Retina (tissue), 1 donor: ENCODE measurements at places on chromosomes 6 and 20.

DNA sequence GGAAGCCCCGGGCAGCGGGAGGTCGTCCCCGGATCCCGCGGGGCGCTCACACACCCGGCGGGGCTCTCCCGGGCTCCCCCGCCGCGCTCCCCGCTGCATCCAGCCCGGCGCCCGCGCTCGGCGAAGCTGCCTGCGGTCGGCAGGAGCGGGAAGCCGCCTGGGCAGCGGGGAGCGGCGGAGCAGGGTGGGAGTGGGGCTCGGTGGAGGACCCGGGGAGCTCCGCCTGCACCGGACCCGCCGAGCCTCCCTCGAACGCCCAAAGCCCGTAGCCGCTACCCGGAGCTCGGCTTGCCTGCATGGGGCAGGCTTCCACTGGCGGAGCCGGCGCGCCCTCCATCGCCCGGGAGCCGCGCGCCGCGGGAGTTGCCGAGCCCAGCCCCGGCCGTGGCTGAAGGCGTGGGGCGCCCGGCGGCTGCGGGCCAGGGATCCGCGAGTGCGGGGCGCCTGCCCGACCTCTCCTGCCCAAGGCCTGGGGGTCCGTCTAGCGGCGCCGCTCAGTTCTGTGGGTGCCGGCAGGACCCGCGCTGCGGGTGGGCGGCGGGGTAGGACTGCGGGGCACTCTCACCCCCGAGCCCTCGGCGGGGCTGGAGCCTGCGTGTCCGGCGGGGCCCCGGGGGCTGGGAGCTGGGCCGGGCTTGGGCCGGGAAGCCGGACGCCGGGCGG, 671 bp downstream of the CDH4 start:
- peak; percentile 48 for DNase-seq

GRCh38 chr6:142932889-142933288, 12.1 kb downstream of the HIVEP2 start:
- DNase-seq = no peak

DNA sequence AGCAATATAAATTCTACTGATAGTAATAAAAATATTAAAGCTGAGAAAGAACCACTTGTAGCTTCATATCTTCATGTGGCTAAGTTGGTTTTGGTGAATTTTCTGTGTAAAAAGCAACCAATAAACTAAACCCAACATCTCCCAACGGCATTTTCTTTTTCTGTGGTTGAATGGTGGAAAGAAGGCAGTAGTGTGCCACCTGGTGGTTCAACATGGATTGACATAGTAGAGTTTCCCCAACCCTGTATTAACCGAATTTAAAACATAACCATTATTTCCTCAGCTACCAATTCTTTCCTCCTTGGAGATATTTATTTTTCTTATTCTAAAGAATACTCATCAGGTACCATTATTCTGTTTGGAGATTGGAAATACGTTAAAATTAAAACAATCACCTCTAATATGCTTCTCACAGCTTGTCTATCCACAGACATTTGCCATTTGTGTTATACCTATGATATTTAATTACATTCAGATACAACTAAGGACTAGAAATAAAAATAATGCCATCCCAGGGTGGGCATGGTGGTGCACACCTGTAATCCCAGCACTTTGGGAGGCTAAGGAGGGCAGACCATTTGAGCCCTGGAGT, 117.1 kb upstream of the EEF1E1 start:
- DNase-seq = peak; percentile 72

GRCh38 chr6:89494131-89494793, 61.3 kb downstream of the ANKRD6 start:
- no peak for DNase-seq

DNA sequence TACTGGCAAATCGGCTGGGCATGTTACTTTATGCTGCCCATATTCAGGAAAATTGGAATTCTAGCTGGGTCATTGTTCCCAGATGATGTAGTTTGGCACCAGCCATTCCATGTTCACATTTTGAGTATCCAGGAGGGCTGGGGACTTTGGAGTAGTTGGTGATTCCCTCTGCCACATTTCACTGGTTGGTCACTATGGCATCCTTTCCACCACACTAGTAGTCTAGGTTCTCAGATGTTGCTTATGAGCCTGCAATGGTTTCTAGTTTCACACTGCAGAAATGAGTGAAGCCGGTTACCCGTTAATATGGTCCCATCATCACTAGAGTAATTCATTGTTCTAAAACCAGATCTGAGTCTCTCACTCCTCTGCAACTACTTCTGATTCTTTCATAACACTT, 4.6 kb downstream of the PTPN1 start:
- no peak for DNase-seq

GRCh38 chr6:134870677-134871498, 79.0 kb downstream of the ALDH8A1 start:
- DNase-seq = no peak

DNA sequence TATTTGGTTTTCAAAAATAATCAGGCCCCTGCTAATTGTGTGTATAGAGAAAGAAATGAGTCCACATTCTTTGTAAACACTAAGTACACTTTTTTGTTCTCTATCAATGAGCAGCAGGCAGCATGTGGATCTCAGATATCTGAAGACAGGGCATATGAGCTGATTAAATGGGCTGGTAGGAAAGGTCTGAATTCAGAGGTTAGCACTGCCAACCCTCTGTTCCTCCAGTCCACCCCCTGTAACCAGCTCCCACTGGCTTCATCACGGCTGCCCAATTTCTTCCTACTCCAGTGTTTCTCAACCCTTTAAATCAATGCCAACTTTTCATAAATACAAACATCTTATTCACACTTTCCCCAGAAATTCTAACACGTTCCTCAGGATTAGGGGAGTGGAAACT, 128.5 kb downstream of the TPBG start:
- DNase-seq = no peak

GRCh38 chr6:81384921-81385320, 367.6 kb downstream of the TENT5A start:
- no peak for DNase-seq

GRCh38 chr6:13299403-13299821, 28.9 kb downstream of the TBC1D7 start:
- DNase-seq = no peak

- peak; percentile 13 for DNase-seq
Measured at GRCh38 chr20:57647006-57647932, 27.0 kb upstream of the ZBP1 start.

DNA sequence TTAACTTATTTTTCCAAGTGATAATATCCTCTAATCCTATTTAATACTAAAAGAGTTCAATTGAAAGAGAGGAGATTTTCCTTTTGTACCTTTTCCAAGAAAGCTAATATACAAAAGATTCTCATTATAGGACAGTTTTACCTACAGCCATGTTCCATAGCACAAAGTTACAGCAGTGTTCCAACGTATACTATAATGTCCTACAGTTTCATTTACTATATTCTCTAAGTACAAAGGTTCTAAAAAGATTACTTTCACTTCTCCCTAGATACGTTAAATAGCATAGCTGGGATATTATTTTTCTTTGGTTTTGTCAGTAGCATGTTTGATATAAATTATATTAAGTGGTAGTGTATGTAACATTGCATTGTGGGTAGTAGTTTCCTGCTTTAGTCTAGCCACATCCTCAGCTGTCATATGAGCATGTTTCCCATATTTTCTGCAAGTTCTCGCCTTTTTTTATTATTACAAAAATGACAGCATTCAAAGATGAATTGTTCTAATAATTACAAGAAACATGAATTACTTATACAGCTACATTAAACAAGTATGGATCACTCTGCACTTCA, 4.4 kb upstream of the RUNX2 start:
- no peak for DNase-seq

- no peak for DNase-seq
Measured at GRCh38 chr6:33450434-33450833, 3.9 kb upstream of the ZBTB9 start.

DNA sequence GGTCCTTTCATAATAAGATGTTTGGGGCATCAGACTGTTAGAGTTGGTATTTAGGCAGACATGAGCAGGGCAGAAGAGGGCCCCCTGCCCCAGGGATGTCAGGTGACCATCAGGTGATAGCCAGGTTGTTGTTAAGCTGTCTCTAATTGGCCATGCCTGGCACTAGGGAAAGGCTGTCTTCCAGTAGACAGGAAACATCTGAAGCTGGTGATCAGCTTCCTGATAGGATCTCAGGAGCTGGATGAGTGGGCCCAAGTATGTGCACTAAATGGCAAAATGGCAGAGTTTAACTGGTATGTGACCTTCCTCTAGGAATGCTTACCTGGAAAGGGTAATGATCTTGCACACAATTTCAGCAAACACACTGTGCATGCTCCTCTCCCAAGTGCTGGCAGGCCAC, 190.7 kb downstream of the CDH26 start:
- DNase-seq = no peak

DNA sequence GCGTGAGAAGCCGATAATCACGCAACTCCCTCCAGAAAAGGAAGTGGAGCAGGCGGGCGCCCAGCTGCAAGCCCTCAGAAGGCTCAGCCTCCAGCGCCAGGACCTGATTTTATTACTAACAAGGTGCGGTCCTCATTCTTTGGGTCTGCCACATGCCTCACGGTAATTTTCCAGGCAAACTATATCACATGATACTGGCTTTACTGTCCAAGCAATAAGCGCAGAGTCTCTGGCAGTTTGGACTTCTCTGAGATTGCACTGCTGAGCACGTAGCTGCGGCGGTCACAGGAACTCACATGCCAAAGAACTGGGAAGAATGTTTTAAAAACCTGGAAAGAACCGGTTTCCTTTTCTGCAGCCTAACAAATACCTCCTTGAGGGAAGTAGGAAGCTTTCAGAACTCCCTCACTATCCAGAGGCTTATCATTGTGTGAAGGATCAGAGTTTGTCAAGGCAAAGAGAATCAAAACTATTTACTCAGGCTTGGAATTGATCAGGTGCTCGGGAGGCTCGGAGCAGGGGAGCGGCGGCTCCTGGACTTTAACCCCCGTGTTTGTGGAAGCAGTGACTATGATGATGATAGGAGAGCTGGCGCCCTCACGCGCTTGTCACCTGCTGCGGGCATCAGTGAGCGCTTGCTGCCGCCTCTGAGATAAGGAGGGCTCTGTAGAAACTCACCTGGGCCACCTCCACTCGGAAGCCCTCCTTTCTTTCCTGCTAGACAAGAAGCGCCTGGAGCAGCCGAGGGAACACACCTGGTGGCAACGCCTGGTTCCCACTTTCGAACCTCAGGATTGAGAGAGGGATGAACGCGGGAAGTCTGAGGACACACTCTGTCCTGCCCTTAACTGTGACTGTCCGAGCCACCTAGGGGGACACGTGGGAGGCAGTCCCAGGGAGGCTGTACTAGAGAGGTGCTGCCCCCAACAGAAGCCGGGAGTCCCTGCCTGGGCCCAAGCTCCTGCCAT, 27.2 kb upstream of the SYNJ2 start:
- no peak for DNase-seq

DNA sequence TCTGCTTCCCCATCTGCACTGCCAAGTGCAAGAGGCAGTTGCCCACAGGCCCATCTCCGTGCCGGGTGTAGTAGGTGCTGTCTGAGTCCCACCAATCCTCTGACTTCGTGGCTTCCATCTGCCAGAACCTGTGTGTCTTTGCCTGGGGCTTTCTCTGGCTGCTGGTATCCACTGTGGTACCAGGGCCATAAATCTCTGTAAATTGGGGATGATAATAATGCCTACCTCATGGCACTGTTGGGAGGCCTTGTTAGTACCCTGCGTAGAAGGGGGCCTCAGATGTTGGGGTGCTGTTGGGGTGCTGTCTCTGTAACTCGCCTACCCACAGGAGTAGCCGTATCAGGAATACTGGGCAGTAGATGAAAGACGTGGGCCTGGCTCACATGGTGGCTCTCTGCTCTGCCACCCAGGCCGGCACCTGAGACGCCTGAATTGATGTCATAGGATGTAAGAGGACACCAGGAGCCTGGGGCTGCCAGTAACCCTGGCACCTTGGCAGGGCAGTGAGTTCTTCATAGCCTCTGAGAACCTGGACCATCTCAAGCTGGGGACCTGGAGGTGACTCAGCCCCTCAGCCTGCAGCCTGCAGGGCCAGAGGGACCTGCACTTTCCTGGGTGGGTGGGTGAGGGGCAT, 94.1 kb upstream of the RNF24 start:
- DNase-seq = no peak

GRCh38 chr6:124714728-124715127, 247.5 kb upstream of the RNF217 start:
- peak; percentile 23 for DNase-seq

- no peak for DNase-seq
Measured at GRCh38 chr6:26243752-26244151, 121.2 kb upstream of the BTN3A2 start.

DNA sequence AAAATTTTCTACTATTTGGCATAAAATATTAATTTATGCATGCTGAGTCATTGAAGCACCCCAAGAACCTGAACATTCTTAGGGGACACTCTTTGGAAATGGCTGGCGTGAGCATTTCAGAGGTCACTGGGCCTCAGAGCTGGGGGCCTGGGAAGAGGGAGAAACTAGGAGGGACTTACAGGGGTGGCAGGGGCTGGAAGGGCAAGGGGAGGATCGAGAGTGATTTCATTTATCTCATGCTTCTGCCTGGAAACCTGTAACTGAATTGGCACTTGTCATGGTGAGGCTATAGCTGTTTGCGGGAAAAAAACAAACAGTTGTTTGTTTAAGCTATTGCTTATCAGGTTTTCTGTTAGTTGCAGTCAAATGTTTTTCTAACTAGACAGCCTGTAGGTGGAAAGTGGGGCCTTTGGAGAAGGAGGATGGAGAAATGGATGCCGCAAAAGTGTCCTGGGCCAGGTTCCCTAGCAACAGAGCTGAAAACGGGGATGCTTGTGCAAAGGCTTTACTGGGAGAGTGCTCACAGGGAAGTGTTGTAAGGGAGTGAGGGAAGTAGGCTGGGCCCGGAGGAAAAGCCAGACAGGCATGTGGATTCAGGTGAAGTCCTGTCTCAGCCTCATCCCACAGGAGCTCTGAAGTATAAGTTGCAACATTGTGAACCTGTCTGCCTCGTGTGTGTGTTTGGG, 36.4 kb upstream of the KAT14 start:
- no peak for DNase-seq

DNA sequence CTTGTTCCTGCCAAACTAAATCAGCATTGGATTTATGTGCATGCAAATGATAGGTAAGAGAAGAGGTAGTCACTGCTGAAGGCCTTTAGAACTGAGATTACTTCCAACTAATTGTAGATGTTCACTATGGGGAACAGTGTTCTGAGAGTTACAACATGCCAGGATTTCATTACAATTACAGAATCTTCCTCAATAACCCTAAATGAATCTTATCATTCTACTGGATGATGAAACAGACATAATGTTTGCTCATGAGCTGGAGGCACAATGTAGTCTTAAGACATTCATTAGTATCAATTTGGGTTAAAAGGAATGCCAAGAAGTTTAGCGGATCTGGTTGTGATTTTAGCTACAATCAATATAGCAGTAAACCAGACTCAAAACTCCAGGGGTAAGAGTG, 248.9 kb upstream of the THEMIS start:
- no peak for DNase-seq

DNA sequence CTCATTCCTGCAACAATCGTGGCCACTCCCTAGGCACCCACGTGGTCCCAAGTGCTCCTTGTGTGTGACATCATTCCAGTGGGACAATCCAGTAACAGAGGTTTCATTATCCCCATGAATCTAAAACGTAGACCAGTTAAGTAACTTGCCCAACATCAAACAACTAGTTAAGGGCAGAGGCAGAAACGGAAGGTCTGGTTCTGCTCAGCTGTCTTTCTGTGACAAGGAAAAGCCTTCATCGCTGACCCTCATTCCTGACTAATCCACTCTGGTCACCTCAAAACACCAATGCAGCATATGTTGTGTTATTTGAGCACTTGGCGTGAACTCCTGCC, 261.4 kb upstream of the JARID2 start:
- no peak for DNase-seq

- no peak for DNase-seq
Measured at GRCh38 chr6:147586044-147586443, 77.6 kb downstream of the SAMD5 start.

- DNase-seq = no peak
Measured at GRCh38 chr6:140921366-140922226, 1211.1 kb upstream of the GJE1 start.
